ENCODE measurements at places on chromosomes 7 and 10.

DNA sequence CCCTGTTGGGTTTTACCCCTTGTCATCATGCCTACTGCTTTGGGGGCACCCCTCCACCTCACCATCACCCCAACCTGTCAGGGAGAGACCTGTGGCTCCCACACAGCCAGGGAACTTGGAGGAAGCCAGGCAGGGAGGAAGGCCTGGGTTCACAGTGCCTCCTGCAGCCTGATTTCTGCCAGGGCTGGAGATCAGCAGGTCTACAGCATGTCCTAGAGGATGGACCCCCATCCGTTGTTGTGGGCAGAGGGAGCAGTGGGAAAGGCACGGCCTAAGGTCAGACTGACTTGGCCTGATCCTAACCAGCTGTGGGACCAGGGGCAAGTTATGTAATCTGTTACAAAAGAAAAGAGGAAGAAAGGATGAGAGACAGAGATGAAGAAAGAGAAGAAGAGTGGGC is 28.2 kb downstream of the ZCCHC24 start:
- no peak for DNase-seq

DNA sequence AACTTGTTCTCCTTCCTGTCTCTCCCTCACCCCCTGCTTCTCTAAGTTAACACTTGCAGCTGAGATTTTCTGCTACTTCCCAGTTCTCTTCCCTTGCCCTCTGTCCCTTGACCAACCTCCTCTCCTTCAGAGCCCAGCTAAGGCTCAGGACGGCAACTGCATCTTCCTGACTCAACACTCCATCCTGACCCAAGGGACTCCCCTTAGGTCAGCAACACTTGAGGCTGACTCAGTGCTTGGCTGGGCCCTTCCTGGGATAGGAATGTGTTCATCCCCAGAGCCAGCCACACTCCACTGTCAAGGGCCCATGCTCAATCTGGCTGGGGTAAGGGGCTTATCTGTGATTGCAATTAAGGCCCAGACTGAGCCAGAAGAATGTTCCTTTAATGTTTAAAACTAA is 3.4 kb downstream of the CALHM2 start:
- peak; percentile 91 for DNase-seq

DNA sequence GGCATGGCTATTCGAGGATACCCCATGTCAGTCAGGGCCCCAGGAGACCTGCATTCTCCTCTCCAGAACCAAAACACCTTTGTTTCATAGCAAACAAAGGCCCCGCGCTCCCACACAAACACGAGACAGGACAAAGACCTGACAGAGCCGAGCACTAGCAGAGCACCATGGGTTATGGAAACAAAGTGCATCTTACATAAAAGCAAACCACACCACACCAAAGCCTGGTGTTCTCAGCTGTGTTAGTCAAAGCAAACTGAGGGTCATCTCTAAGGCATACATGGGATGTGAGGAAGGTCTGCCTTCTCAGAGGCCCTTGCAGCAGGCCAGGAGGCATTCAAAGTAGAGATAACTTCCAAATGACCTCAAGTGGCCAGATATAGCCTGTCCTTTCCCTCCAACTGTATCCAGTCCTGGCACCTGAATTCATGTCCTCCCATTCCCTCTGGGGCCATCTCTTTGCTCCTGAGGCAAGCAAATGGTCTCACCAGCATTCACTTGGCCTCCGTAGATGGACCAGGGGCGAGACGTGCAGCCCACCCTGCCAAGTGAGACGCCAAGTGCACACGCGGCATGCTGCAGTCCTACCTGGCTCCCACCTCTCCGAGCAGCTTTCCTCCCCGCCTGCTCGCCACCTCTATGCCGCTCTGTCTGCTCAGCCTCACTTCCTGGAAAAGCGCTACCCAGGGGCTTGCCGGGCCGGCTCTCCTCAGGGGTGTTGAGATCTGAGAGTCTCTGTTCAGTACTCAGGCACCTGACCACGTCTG is 45.3 kb upstream of the PDLIM1 start:
- no peak for DNase-seq

DNA sequence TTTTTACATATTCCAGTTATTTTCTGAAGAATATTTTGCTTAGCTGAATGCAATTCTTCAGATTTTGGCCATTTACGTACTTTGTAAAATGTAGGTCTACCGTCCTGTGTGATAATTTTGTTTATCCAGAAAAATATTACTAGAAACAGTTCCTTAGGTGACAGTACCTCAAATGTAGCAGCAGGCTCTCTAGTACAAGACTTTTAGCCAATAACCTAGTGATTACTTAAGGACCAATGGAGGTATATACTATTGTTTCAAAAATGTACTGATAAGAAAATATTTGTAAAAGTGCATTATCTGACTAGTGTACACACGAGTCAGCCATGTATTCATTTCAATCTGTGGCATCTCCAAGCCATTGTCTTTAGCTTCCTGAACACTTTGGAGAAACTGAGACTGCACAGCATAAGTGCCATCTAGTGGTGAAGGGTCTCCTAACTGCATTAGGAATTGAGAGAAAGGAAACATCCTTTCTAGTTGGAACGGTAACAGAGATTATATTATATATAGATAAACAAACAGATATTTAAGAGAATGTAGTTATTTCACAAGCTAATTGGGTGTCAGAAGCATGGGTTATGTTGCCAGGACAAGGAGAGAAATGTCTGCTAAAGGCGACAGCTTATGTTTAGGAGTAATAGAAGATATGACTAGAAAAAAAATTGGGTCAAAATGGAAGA is 23.7 kb downstream of the RTKN2 start:
- DNase-seq, result peak; percentile 79

DNA sequence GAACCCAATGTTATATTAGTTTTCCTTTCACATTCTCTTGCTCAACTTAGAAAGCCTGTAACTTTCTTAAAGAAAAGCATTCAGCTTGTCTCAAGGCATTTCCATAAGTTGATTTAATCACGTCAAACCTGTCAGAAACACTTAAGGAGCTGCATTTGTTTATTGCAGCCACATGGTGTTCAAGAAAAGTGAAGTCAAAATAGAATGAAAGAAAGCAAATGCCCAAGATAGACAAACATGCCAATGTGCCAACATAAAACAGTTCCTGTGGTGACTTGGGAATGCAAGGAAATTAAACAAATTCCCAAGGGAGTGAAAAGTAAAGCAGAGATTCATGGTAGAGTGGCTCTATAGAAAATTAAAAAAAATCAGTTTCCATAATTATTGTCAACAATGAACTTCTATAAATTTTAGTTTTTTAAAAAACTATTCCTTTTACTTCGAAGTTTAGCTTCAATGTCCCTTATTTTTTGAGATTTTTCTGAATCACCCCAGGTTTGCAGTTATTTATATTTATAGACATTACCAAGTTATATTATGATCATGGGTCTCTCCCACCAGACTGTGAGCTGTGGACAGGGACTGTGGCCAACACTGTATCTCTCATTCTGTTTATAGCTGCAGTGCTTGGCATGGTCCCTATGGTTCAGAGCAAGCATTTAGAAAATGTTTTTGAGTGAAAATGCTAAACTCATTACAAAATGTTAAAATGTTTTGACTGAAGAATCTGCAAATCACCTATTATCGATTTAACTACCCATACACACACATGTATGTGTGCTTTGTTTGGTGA is 887.4 kb downstream of the REEP3 start:
- DNase-seq, result peak; percentile 58

- no peak for DNase-seq
These were observed 28.2 kb upstream of the ZPBP start for GRCh38 chr7:50121286-50121685.

- DNase-seq, result peak; percentile 4
These were observed 327.4 kb downstream of the SORCS1 start for GRCh38 chr10:106836933-106837663.

- no peak for DNase-seq
These were observed 376.5 kb upstream of the C7orf33 start for GRCh38 chr7:148214101-148214500.
